Fibroblast of the aortic adventitia (primary cell): ENCODE measurements at places on chromosomes 11 and 22. TPM values are rescaled to one million over a fixed set of nuclear protein-coding genes. Genes with fewer than 3 reads are reported as not detected.

The BANF1 gene
- total RNA-seq: 44.1 and 57.7 TPM in 2 replicates

DNA sequence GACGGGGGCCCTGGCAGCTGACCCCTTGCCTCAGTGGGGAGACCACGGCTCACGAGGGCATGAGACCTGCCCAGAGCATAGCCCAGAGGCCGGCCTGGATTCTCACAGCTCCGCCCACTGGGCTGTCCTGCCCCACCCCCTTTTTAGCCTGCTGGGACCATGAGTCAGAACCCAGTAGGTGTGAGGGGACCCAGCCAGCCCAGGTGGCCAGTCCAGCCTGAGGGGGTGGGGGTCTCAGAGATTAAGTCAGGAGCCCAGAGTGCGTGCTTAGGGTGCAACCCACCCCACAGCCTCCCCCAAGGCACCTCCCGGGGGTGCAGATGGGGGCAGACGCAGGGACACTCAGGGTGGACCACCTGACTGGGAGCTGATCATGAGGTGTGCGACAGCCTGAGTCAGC, 40.1 kb upstream of the PPARA start:
- DNase-seq: no peak

DNA sequence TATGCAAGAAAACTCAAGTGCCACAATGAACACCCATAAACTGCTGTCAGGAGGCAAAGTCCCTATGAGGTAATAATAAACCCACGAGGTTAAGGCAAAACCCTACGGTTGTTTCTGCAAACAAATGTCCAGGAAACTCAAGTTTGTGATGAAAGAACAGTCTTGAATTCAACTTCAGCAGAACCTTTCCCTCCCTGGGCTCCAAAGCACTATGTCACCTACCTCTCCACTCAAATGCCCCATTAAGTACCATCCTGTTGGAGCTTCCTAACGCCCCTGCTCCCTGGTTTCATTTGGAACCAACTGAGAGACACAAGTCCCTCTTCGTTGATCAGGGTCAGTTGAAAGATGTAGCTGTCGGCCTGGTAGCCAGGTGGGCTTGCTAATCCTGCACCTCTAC, 2.6 kb upstream of the C11orf91 start:
- no peak for DNase-seq

The OR52H1 gene
- 0.41 and 0.81 TPM in 2 replicates for total RNA-seq

The OR52N2 gene
- not detected in 2 replicates for total RNA-seq
